ENCODE measurements at places on chromosomes 2 and 18.

DNA sequence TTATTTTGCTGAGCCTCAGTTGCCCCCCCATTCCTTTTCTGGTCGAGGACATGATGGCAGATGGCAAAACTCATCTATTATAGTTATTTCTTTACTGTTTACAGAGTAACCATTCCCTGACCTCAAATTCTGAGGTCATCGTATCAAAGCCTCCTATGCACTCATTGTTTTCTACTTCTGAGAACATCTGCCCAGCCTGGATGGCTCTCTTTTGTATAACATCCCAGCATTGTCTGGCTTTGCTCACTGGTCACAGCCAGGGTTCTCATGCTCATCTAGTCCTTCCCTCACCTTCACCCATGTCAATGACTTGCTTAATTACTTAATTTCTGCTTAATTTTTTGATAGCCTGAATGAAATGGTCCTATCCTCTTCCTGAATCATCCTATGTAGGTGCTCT, 472.1 kb downstream of the PARD3B start:
- DNase-seq: no peak

DNA sequence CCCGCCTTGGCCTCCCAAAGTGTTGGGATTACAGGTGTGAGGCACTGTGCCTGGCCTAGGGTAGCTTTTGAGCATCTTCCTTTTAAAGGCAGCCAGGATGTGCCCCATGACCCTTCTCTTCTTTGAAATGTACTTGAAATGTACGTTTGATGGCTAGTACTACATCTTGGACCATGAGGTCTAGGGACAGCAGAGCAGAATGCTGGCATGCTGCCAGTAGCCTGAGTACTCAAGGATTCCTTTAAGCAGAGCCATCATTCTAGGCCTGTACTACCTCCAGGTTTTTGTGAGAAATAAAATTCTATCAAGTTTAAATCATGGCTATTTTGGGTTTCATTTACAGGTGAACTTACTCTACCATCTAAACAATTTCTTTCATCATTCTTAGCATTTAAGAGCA, 2.9 kb upstream of the EML6 start:
- no peak for DNase-seq

- no peak for DNase-seq
These were observed 99.8 kb upstream of the FZD7 start for GRCh38 chr2:201933792-201934237.

GRCh38 chr2:148515120-148515519, 129.4 kb upstream of the EPC2 start:
- DNase-seq: no peak

GRCh38 chr18:48573632-48574283, 34.9 kb downstream of the CTIF start:
- peak; percentile 36 for DNase-seq

DNA sequence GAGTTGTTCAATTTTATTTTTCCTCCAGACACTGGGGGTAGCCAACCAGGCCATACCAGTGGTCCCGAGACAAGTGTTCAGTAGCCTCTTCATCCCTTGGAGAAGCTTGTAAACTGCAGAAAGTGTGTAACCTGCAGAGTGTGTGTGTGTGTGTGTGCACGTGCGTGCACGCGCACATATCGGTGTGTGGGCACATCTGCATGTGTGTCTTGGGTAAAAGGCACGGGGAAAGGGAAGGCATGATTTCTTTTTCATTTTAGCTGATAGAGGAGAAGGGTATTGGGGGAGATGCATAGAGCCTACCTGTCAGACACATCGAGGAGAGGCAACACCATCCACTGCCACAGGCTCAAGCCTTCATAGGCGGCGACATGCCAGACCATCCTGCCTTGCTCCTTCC, 181.4 kb downstream of the CLIP4 start:
- no peak for DNase-seq

All from WTC11 (cell line).